ENCODE measurements at places on chromosomes 13 and 19. TPM values are rescaled to one million over a fixed set of nuclear protein-coding genes. Genes with fewer than 3 reads are reported as not detected.

GRCh38 chr13:106099765-106100164 is 435.7 kb downstream of the EFNB2 start:
- DNase-seq = no peak

C1QTNF9 gene
- not detected for total RNA-seq

DNA sequence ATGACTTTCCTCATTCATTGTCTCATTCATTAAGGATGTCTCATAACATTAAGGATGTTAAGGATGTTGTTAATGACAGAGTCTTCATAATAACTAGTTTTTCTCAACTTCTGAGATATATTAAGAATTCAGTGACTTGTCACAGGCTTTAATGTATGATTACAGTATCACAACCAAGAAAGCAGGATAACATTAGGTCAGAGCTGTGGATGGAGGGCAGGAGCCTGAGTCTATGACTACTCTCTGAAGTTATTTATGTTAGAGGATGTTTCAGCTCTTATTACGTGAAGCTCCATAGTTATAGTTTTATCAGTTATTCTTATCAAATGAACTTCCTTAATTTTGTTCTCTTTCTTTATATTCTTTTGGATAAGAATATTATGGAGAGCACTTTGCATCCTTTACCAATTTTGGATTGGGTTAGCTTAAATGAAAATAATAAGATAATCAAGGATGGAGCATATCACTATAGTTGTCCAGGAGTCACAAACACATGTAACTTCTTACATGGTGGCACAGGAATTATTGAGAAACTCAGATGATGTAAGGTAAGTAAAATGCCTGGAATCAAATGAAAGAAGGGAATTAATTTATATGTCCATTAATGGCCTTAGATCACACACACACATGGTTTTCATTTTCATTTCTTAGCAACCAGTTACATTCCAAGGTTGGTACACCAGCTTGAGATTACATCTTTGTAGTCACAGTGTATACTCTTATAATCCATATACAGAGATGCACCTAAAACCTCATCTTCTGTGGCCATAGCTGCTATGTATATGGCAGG is 57.0 kb downstream of the SLC10A2 start:
- DNase-seq = no peak

GRCh38 chr19:6065685-6066374 is 44.5 kb downstream of the RFX2 start:
- peak; percentile 90 for DNase-seq

MUC16 gene
- total RNA-seq = under 0.01 TPM

DNA sequence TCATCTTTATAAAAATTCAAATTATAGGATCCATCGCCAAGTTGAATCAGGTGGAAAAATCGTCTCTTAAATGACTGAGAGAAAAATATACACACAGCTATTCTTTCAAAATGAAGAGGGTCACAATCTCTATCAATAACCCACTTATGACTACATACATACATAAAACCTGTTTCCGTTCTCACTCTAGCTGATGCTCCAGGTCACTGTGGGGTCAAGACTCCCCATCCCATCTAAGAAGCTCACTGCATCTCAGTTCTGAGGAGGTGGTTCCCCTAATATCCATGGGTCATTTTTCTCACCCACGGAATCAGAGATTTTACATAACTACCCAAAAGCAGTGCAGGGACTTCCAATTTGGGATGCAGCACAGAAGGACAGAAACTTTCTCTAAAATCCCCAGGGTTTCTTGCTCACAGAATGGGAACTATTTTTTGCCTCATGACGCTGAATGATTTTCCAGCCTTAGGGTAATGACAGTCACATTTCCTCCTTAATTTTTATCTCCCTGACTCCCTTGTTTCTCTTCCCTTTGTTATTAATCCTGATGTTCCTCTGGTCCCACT is 56.8 kb downstream of the DOCK9 start:
- no peak for DNase-seq

- no peak for DNase-seq
Observed at GRCh38 chr13:87356314-87356713, 314.9 kb upstream of the SLITRK5 start.

GRCh38 chr19:17888260-17888659 is 16.5 kb downstream of the SLC5A5 start:
- DNase-seq = no peak

DNA sequence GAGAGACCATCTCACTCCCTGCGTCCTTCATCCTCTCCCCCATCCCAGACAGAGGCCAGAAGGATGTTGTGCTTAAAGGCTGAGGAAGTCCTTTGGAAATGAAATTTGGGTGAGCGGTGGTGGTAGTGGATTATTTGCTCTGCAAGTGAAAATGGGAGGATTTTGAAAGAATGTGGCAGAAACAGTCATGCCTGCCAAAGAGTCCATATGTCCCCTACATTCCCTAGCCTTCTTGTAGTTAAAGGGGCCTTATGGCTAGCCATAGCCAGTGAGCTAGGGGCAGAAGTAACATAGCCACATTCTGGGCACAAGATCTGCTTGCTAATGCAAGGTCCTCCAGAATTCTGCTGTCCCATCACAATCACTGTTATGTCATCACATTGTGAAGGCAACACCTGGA is 360.2 kb upstream of the TSHZ3 start:
- no peak for DNase-seq

KIR2DL3 gene
- not detected for total RNA-seq

DNA sequence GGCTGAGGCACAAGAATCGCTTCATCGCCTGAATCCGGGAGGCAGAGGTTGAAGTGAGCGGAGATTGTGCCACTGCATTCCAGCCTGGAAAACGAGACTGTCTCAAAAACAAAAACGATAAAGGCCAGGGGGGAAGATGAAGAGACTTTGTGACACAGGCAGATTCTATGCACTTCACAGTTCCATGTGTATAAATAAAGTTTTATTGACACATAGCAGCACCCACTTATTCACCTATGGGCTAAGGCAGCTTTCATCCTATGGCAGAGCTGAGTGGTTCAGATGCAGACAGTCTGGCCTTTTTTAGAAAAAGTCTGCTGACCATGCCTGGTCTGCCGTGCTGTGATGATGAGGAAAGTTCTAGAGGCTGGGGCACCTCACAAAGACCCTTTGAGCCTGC is 5.6 kb downstream of the LMNB2 start:
- DNase-seq = no peak

DNA sequence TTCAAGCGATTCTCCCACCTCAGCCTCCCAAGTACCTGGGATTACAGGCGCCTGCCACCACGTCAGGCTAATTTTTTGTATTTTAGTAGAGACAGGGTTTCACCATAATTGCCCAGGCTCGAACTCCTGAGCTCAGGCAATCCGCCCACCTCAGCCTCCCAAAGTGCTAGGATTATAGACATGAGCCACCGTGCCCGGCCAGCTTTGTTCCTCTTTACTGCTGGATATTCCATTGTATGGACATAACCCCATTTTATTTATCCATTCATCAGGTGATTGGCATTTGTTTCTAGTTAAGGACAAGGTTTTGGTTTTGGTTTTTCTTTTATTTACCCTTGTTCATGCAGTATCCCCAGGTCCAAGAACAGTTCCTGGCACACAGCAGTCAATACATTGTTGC is 4.1 kb upstream of the RPS9 start:
- DNase-seq = no peak

ZNF573 gene
- total RNA-seq = 4.8 TPM

GRCh38 chr19:2680808-2681207 is 21.7 kb downstream of the GNG7 start:
- DNase-seq = no peak

SIGLEC10 gene
- total RNA-seq = not detected

GRCh38 chr13:65336087-65336749 is 1893.9 kb downstream of the PCDH9 start:
- DNase-seq = no peak

PSG2 gene
- total RNA-seq = not detected

DNA sequence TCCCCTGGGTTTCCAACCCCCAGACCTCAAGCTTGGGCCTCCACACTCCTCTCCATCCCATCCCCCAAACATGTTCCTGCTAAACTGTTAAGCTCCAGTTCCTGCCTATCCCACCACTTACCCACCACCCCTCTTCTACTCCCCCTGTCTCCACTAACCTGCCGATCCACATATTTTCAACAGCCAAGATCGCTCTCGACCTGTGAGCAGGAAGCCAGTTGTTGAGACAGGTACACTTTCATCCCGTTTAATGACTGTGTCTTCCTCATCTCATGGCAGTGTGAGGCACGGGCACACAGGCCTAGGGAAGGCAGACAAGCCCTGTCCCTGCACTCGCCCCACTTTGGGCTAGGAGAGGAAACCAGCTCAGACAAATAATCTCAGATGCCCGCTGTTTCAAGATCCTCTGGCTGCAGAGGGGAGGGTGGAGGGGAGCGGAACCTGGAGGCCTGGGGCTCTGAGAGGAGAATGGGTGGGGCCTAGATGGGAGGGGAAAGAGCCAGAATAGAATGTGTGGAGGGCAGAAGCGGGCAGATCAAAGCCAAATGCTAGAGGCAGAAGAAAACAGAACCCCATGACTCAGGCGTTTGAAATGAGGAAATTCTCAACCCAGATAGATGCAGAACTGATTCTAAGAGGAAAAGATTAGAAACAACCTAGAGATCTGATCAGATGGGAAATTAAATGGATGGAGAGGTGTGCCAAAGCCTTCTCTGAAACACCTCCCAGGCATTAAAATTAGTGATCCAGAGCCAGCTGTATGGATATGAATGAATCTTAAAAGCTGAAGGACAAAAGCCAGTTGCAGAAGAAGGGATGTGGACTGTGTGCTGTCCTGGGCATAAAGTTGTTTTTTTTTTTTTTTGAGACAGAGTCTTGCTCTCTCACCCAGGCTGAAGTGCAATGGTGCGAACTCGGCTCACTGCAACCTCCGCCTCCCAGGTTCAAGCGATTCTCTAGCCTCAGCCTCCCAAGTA is 16.9 kb upstream of the CYP2S1 start:
- DNase-seq = peak; percentile 36
